ENCODE measurements at places on chromosomes 16 and 17.

GRCh38 chr16:31135535-31136286, at the start of gene PRSS8:
Gene PRSS8, minus strand, starts transcription at chr16:31135727. Its CDS starts 229 bp downstream, at chr16:31135498.
- peak; percentile 82 for DNase-seq

DNA sequence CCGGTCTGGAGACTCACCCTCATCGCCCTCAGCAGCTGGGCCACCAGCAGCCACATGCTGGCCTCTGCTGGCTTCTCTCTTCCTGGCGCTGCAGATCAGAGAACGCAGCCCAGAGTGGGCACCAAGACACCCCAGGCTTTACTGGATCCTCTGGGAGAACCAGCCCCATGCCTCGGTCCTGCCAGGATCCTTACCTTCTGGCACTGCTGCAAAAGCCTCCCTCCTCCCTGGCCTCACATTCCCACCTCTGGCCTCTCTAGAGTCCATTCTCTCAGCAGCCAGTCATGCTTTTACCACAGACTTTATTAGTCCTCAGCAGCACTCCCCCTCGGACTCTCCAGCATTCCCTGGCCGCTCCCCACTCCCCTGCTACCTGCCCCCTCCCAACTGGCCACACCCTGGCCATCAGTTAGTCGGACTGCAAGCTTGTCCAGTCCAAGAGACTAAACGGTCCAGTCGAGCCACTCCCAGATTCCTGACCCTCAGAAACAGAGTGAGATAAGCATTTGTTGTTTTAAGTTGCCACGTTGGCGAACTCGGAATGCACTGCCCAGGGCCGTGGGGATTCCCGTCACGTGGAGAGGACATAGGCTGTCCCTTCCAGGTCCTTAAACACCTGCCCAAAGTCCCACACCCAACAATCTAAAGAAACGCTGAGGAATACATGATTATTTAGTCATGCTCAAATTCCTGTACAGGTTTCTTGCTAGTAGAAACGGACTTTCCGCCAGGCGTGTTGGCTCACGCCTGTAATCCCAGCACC, 5.9 kb upstream of the SPG7 start:
- DNase-seq: peak; percentile 36

GRCh38 chr17:48722915-48723422, at the start of gene PRAC2:
Gene PRAC2, plus strand, starts transcription at chr17:48723185. Its CDS starts 1,226 bp downstream, at chr17:48724411.
- DNase-seq: no peak

- DNase-seq: no peak
Measured at GRCh38 chr17:48894886-48895285, 2.3 kb downstream of the ATP5MC1 start.

DNA sequence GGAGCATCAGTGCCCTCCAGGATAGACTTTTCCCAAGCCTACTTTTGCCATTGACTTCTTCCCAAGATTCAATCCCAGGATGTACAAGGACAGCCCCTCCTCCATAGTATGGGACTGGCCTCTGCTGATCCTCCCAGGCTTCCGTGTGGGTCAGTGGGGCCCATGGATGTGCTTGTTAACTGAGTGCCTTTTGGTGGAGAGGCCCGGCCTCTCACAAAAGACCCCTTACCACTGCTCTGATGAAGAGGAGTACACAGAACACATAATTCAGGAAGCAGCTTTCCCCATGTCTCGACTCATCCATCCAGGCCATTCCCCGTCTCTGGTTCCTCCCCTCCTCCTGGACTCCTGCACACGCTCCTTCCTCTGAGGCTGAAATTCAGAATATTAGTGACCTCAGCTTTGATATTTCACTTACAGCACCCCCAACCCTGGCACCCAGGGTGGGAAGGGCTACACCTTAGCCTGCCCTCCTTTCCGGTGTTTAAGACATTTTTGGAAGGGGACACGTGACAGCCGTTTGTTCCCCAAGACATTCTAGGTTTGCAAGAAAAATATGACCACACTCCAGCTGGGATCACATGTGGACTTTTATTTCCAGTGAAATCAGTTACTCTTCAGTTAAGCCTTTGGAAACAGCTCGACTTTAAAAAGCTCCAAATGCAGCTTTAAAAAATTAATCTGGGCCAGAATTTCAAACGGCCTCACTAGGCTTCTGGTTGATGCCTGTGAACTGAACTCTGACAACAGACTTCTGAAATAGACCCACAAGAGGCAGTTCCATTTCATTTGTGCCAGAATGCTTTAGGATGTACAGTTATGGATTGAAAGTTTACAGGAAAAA, 9.7 kb upstream of the CYLD start:
- no peak for DNase-seq

- no peak for DNase-seq
Measured at GRCh38 chr17:74078363-74078941, 125.0 kb upstream of the RPL38 start.

DNA sequence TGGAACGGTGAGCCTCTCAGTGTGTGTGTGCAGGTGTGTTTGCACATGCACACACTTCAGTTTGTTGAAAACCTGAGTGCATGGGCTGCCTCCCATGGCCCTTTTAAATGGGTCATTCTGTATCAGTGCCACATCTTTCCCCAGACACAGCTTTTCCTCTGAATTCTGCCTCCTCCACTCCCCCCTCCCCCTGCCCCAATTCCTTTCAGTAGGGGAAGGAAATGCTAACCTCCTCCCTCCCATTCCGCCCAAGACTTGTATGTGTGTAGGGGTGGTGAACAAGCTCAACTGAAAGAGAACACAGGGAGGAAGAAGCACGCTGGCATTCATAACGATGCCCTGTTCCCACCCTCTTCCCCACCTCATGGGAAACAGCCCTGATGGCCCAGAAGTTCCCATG, 34.3 kb downstream of the C17orf75 start:
- DNase-seq: no peak

- DNase-seq: no peak
Measured at GRCh38 chr16:48478393-48478792, 93.2 kb upstream of the SIAH1 start.

- DNase-seq: no peak
Measured at GRCh38 chr17:3889325-3890012, 3.4 kb downstream of the CAMKK1 start.

- no peak for DNase-seq
Measured at GRCh38 chr17:56262803-56263202, 109.5 kb downstream of the ANKFN1 start.

GRCh38 chr16:26658486-26658885, 408.2 kb upstream of the C16orf82 start:
- no peak for DNase-seq

DNA sequence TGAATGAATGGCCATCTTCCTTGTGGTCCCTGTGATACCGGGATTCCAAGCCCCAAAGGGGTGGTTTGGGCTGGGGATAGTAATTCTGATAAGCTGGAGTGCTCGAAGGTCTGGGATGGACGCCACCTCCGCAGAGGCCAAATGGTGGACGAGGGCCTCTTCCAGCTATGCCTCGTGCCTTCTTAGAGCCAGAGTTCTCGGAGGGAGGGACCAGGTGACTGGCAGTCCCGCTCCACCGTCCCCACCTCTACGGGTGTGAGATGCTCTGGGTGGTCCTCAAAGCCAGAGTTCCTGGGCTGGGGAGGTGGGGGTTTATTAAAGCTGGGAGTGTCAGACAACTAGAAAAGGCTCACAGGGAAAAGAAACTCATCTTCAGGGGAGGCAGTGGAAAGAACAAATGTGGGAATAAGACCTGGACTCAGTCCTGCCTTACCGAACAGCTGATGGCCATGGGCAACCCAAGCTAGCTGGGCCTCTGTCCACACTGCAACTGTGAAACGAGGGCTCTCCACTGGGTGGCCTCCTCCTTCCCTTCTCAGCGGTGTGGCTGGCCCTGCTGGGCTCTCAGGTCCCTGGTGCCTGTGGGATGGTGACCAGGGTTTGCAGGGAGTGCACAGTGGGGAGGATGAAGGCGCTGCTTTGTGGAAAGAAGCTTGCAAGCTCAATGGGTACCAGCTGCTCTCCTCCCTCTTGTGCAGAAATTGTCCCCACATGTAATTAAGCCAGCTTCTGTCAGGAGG, 75.2 kb downstream of the N4BP1 start:
- no peak for DNase-seq

DNA sequence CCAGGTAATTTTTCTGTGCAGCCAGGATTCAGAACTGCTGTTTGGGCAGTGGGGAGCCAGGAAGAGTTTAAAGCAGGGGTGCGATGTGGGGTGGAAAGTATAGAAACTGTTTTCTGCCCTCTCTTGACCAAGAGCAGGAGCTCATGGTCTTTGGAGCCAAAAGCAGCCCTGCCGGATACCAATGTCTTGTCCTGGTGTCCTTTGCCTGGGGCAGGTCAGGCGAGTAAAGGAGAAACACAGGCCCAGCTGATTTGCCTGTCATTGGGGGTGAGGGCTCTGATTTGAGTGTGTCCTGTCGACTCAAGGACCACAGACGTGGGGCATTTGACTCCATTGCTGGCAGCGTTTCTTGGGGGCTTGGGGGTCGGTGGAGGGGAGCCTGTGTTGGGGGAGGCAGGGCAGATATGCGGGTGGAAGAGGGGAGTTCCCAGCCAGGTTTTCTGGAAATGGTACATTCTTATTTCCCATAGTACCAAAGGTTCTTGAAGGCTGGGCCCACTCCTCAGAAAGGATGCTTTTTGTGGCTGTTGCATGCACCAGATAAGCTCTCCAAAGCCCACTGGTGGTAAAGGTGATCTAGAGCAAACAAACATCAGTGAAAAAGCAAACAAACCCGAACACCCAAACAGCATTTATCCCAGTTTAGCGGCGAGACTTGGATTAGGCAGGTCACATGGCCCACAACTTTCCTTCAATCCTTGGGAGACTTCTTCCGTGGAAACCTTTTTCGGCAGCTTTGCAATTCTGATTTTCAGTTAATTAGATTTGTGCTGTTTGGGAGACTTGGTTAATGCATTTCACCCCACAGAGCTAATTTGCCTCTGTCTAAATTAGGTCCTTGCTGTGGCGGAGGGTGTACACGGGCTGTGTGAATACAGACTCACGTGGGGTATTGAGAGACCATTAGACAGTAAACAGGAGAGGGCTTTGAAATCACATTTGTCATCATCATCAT, 59.0 kb downstream of the MSI2 start:
- no peak for DNase-seq

DNA sequence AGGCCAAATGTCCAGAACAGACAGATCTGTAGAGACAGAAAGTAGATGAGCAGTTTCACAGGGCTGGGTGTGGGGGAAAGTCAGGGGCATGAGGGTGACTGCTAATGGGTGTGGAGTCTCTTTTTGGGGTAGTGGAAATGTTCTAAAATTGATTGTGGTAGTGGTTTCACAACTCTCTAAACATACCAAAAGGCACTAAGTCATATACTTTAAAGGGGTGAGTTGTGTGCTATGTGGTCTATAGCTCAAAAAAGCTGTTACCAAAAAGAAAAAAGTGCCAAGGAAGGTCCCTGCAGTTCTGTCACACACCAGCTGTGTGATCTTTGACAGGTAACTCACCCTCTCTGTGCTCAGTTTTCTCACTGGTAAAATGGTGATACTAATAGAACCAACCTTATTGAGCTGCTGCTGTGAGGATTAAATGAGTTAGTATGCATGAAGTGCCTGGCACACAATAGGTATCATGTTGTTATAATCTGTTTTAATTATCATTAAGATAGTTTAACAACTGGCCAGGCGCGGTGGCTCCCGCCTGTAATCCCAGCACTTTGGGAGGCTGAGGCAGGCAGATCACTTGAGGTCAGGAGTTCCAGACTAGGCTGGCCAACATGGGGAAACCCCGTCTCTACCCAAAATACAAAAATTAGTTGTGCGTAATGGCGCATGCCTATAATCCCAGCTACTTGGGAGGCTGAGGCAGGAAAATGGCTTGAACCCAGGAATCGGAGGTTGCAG, 10.3 kb downstream of the ITGAX start:
- DNase-seq: no peak

- no peak for DNase-seq
Measured at GRCh38 chr17:74767111-74767516, 9.0 kb downstream of the NAT9 start.

- no peak for DNase-seq
Measured at GRCh38 chr16:67860589-67861398, 12.1 kb upstream of the EDC4 start.
